ENCODE measurements at places on chromosomes 5 and 9.

DNA sequence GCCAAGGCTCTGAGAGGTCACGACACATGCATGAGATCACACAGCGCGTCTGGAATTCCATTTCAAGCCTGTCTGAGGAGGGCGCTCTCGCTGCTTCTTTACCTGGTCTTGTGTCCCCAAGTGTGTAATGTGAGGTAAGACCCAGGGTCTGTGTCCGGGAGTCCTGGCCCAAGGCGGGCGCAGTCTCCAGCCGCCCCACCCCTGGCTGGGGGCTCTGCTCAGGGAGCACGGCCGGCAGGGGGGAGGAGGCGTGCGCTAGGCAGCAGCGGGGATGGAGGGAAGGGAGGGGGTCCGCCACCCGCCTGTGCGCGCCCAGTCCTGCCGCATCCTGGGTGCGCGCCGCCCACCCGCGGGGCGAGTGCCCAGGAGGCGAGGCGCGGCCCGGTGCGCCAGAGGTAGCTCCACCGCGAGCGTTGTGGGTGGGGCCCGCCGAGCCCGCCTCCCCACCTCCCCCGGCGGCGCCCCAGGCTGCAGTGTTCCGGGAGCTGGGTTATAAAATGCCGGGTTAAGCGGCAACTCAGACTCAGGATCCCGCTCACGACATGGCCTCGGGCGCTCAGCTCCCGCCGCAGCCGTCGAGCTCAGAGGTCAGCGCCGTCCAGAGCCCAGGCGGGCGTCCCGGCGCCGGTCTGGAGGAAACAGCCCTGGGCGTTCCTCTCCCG, at the start of gene CCNI2:
CCNI2 (plus strand) TSS at position 473 of the 662 bp plus-strand sequence; CDS start at position 543, 70 bp downstream.
- peak; percentile 17 for DNase-seq

DNA sequence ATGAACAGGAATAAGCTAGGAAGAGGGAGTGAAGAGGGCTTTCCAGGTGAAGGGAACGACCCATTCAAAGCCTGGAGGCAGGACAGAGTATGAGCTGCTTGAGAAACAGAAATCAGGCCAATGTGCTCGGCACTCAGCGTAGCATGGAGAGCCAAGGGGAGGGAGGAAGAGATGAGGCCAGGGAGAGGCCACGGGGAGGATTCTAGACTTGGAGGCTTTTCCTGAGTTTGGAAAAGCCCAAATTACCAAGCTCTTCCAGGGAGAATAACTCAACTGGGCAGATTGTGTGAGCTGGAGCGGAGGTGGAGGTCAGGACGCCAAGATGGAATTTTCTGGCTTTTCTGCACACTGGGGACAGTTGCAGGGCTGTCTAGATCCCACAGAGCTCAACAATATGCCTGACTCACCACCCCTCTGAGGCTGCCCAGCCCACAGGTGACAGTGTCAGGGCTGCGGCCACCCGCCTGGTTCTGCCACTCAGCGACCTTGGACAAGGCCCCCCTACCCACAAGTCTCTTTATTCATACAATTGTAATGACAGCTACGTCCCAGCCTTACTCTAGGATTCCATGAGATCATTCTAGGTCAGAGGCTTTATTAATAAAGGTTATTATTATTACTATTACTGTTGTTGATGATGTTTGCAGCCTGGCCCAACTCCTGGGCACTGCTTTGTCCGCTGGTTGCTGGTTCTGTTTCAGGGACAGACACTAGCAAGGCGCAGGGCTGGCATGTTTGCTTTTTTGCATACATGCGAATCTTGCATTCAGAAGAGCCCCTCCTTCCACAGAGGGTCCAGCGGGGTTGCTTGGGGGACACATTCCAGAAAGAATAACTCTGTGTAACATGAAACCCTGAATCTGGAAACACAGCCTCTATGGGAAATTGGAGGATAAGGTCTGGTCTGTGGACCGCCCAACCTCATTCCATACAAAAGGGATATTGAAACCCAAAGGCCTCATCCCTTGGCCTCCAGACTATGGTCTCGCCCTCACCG, 9.4 kb upstream of the LMX1B start:
- DNase-seq, result no peak

DNA sequence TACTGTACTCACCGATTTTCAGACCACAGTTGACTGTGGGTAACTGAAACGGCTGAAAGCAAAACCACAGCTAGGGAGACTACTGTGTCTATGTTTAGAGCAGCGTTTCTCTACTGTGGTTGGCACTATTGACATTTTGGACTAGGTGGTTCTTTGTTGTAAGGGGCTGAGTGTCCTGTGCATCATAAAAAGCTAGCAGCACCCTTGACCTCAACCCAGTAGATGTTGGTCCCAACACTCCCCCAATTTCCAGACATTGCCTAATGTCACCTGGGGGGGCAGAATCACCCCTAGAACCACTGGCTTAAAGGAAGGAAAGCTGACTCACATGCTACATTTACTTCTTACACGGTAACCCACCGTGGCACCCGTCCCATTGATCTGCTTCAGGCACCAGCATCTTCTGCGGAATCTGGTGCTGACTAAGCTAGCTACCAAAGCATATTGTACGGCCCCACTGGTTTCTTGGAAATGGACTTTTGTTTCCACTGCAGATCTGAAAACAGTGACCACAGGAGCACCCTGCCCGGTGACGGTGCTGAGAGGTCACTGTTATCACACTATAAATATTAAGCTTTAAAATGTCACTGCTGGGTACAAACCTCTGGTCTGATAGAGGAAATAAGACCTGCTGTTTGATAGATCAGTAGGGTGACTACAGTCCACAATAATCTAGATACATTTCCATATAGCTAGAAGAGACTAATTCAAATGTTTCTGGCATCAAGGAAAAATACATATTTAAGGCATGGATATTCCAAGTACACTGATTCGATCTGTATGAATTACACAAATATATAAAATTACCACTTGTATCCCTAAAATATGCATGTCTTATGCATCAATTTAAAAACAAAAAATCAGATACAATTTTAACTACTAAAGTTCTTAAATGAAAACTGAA, 151.4 kb downstream of the HSD17B3 start:
- no peak for DNase-seq

DNA sequence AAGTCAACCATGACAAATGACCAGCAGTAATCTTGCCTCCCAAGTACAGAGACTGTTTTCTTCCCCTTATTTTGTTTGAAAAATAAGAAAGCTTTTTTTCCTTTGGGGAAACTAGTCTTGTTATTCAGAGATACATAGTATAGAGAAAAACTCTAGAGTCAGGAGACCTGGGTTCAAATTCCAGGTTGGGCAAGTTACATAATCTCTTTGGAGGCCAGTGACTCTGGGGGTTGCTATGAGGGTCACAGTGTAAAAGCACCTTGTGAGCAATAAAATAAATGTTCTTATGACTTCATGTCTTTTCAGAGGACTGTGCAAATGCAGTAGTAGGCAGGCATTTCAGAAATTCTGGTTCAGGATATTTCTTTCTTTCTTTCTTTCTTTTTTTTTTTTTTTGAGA, 71.5 kb downstream of the GDNF start:
- no peak for DNase-seq

DNA sequence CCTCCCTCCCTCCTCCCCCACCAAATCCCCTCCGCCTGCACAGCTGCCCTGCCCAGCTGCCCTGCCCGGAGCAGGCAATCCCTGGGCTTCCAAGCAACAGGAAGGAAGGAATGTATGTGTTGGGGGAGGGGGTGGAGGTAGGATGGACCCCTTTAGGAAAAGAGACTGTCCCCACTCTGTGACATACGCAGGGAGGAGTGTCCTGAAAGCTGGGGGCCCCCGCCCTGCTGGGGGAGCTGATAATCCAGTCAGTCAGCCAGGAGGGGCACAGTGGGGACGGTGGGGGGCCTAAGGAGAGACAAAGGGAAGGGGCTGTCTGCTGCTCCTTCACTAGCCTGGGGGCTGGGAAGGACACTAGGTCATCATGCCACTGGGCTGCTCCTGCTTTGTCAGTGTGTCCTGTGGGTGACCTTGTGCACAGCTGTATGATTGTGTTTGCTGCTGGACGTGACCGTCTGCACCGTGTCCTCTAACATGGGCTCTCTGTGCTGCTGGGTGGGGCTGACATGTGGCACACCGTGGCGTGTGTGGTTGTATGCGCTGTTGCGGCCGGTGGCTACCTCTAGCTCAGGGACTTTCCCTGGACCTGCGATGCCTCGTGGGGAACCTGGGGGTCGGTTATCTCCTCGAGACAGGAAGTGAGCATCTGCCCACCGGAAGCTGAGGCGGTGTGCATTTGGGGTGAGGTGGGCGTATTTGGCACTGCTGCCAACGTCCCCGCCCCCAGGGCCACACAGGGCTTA, 3.0 kb downstream of the N4BP3 start:
- DNase-seq, result no peak

- peak; percentile 69 for DNase-seq
Observed at GRCh38 chr9:698276-698675, 143.2 kb upstream of the DMRT1 start.

GRCh38 chr9:20684875-20685696, 1.0 kb downstream of the FOCAD start:
- DNase-seq, result peak; percentile 71

GRCh38 chr9:90642570-90643539, at the start of gene DIRAS2:
Gene DIRAS2, minus strand, starts transcription at chr9:90642824. Its CDS starts 28,997 bp downstream, at chr9:90613827.
- peak; percentile 48 for DNase-seq

- DNase-seq, result peak; percentile 49
Observed at GRCh38 chr9:99162759-99163364, 57.9 kb downstream of the TGFBR1 start.

DNA sequence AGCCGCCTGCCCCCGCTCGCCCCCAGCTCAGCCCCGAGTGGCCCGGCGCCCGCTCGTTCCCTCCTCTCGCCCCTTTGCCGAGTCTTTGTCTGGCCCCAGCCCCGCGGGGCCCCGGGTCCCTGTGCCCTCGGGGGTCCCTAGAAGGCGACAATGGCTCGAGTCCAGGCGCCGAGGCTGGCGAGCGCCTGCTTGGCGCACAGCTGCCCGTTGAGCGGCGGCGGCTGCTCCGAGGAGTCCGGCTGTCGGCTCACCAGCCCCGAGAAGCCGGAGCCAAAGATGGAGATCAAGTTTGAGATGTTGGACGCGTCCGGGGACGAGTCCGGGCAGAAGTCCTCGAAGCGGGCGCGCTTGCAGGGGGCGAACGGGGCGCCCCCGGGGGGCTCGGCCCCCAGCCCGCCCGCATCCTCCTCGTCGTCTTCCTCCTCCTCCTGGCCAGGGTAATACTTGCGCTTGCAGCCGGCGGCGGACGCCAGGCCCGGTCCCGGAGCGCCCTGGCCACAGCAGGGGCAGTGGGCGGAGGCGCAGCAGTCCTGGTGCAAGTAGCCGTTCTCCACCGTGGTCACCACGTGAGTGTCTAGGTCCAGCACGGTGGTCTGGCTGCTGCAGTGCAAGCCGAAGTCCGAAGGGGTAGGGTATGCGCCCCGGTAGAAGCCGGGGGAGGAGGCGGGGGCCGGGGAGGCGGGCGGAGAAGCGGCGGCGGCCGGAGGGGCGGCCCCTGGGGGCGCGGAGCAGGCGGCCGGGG, 1.2 kb downstream of the IER5L start:
- DNase-seq, result peak; percentile 17

DNA sequence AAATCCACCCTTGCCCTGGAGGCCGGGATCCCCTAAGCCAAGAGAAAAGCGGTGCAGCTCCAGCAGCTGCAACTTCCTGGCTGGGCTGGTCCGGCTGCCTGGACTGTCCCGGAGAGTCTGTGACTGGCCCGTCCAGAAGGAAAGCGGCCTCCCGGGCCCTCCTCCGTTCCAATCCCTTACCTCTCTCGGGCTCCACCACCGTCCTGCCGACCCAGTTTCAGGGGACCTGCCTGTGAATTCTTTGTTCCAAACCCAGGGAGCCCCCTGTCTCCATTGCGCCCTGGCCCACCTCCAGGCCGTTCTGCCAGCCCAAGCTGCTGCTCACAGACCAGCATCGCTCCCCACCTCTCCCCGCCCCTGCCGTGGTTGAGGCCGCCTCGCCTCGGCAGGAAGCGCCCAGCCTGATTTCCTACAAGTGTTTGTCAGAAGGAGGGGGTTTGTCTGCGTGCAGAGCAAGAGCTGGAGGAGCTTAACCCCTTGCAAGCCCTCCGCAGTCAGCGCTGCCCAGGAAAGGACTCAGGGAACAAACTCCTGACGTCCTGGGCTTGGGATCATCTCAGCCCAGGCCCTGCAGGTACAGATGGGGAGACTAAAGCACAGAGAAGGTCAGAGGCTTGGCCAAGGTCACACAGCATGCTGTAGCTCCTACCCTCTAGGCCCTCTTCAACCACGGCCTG, at the start of gene AKNA:
AKNA (minus strand) TSS at position 303 of the 677 bp plus-strand sequence. CDS start 6,649 bp downstream, outside the sequence.
- peak; percentile 84 for DNase-seq

Data from fibroblast of skin of right biceps (primary cell).